ENCODE measurements at places on chromosomes 7 and 10.

DNA sequence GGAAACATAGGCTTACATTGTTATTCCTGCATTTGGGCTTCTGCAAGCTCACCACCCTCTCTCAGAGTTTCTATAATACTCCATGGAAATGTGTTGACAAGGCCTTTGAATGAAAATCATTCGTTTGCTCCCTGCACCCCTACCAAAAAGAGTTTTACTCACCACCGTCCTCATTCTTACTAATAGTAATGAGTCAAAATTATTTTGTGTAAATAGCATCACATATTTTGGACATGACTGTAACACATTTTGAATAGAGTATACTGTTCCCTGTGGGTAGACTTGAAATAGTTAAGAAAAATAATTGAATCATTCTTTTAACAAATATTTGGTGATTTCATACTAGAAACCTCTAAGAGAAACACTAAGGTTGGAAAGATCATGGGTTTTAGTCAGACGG lies 84.6 kb downstream of the AKAP9 start:
- no peak for DNase-seq

GRCh38 chr10:6128591-6129251 lies 39.9 kb downstream of the RBM17 start:
- no peak for DNase-seq

GRCh38 chr7:116862951-116863670 lies 724 bp downstream of the CAPZA2 start:
- DNase-seq: no peak

GRCh38 chr10:10394933-10395658 lies 622.6 kb upstream of the CELF2 start:
- DNase-seq: no peak

- DNase-seq: no peak
Observed at GRCh38 chr10:48475943-48476278, 129.0 kb downstream of the ARHGAP22 start.

- no peak for DNase-seq
Observed at GRCh38 chr7:134844200-134844599, 64.8 kb downstream of the CALD1 start.

- no peak for DNase-seq
Observed at GRCh38 chr10:34584164-34584563, 230.9 kb downstream of the PARD3 start.

DNA sequence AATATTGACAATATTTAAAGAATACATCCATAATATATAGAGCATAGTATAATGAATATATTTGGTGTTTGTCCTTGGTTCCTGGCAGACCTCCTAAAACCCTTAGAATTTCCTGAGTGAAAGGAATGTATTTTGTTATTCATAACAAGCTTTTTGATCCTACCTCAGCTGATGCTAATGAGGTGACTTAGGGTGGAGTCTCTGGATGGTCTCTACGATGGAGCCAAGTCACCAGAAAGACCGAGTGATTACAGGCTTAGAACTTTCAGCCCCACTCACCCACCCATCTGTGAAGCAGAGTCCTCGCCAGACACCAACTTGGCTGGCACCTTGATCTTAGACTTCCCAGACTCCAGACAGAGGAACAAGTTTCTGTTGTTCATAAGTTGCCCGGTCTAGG lies 35.9 kb downstream of the UPF2 start:
- DNase-seq: no peak
